Stimulated activated CD8-positive, alpha-beta memory T cell treated with anti-CD3 and anti-CD28 coated beads, Interleukin-15, amount 100 ng/mL, for 48 hours (primary cell): ENCODE measurements at places on chromosomes 2 and 18.

- DNase-seq, result no peak
Observed at GRCh38 chr2:108409768-108410167, 32.0 kb downstream of the SULT1C4 start.

DNA sequence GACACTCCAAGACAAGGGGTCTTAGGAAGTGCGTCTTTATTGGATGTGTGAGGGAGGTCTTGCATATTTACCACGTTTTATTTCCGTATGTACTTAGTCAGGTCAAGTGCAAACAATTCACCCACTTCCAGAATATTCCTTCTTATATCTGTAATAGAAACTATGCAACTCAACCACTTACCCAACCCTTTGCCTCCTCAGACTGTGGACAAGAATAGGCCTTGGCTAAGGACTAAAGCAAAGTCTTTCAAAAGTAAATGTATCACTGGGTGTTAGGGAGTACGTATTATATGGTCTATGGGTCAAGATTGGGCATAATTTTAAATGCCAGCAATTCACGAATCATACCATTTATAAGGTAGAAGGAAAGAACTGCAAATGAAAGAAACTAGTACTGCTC, 484.8 kb downstream of the MBD2 start:
- no peak for DNase-seq

DNA sequence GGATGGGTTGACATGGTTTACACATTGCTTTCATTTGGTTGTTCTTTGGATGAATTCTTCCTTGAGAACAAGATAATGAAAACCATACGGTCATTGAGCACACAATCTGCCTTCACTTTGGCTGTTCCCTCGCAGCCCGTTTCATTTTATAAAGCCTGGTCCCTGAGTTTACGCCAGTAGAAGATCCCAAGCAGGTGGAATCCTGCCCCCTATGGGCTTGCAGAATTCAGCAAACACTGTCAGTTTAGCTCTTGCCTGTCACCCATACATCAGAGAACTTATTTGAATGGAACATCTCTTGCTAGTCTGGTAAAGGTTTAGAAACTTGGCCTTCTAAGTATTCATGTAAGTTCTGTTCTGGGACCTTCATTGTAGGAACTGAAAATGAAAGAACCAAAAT, 666.4 kb upstream of the ZEB2 start:
- no peak for DNase-seq

DNA sequence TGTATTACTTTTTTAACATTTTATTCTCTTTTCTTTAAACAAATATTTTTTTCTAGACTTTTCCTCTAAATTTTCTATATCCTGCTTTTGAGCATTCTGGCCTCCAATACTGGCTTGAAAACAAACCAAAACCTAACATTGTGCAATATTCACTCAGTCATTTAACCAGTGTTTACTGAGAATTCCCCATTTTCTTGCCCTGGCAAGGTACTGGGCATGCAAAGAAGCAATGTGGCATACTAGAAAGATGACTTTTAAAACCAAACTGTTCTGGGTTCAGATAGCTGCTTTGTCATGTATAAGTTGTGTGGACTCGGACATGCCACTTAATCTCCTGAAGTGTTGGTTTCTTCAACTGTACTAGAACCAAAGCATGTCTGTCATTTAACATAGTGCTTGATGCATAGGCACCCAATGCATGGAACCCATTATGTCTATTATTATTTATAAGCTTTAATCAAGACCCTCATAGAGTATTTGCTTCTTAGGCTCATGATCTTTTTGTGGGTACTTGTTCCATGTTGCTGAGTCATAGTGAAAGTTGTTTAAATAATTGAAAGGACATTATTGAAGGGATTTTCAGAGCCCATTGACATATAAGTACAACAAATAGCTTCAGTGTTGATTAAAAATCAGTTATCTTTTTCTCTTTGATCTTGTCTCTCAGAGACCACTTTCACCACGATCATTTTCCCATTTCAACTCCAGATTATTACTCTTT, 185.4 kb upstream of the OSR1 start:
- DNase-seq, result no peak

DNA sequence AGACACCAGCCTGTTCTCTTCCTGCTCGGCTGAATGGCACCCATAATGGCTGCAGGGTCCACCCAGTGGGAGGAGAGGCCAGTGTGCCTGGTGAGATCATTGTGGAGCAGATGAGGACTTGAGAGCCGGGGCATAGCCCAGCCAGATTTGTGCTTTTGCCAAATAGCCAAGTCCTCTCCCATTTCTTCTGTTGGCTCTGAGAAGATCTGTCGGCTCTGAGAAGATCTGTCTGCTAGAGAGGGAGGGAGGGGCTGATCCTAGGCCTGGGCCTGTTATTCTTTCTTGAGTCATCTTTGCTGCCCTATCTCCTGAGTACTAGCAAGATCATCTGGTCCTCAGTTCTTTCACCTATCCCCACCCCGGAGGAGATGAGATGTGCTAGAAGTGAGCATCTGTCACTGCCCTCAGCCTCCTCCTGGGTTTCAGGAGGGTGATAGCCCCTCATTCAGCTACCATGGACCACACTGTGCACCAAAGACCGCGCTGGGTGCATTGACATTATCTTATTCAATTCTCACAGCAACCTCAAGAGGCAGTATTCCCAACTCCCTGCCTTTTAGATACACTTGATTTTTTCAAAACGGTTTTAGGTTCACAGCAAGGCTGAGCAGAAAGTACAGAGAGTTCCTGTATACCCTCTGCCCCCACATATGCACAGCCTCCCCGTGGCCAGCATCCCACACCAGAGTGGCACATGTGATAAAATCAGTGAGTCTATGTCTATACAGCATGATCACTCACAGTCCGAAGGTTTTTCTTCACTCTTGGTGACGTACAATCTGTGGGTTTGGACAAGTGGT, 98.6 kb downstream of the CAPN13 start:
- no peak for DNase-seq

DNA sequence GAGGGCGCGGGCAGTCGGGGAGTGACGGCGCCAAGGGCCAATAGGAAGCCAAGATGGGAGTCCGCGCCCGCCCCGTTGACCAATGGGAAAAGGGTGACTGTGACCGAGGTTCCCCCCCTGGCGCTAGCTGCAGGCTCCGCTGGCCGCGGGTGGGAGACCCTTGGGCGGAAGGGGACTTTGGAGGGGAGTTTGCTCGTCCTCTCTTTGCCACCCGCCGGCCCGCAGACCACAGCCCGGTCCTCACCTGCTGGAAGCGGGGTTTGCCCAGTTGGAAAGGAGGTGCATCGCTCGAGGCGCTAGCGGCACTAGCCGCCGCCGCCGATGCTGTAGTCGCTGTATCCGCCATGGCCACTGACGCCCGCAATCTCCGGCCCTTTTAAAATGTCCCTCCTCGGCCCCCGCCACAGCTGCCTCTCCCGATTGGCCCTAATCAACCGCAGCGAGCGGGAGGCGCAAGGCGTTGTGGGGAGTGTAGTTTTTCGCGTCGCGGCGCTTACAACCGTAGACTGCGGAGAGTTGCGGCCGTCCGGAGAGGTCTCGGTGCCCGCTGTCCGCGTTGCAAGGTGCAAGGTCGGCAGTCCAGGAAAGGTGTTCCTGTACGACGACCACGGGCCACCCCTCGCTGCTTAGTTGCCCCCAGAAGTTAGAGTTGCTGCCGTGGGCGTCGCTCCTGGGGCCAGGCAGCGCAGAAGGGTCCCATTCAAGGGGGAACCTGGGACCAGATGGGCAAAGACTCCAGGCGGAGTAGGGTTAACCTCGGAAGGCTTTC, at the start of gene SFXN5:
Gene SFXN5, minus strand, starts transcription at position 353 of the 769 bp plus-strand sequence. Its CDS starts 7 bp downstream, at position 346.
- DNase-seq, result peak; percentile 93

- no peak for DNase-seq
Observed at GRCh38 chr2:23420091-23420839, 35.3 kb downstream of the KLHL29 start.

DNA sequence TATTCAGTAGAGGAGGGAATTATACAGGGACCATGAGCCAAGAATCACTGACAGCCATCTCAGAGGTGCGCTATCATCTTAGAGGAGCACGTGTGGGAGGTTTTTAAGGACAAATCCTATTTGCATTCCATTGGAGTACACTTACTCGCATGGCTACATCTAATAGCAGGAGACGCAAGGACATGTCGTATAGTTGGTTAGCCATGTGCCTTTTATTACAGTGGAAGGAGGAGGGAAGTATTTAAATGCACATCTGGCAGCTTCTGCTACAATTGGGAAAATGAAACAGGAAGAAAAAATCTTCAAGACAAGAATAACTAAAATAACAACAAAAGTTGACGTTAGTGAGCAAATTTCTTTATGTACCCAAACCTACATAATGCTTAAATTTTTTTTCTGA, 86.5 kb upstream of the UGP2 start:
- DNase-seq, result no peak

DNA sequence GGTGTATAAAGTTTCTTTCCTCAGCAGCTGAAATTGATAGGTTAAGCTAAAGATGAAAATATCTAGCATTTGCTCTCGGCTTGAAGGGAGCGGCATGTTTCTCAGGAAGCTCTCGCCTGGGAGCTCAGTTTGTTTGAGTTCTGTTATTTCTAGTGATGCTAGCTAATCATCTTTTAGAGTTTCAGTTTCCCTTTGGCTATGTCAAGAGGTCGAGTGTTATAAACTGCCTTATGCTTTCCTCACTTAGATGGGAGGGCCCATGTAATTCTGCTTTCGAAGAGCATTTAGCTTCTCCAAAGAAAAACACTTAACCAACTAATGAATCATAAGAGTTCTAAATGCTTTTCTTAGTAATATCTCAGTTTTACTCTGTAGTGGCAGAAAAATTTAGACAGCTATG, 33.6 kb downstream of the PLCL1 start:
- DNase-seq, result no peak

DNA sequence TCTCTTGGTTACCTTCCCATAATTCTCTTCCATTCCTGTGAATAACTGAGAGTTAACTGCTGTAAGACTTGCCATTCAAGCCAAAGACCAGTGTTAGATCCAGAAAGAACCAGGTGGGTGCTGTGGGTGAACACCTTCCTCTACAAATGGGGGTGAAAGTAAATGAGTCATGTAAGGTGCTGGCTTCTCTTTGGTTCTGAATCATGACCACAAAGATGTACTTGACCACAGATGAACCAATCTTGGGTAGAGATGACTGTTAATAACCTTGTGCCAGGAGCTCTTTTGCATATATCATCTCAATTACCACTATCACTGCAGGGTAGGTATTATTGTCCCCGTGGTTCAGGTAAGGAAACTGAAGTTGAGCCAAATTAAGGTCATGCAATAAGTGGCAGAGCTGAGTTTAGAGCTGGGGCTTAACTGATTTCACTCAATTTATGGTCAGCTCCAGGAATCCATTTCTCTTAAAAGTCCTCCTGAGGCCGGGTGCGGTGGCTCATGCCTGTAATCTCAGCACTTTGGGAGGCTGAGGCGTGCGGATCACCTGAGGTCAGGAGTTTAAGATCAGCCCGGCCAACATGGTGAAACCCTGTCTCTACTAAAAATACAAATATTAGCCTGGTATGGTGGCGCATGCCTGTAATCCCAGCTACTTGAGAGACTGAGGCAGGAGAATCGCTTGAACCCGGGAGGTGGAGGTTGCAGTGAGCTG, 244.9 kb upstream of the CXCR4 start:
- no peak for DNase-seq

DNA sequence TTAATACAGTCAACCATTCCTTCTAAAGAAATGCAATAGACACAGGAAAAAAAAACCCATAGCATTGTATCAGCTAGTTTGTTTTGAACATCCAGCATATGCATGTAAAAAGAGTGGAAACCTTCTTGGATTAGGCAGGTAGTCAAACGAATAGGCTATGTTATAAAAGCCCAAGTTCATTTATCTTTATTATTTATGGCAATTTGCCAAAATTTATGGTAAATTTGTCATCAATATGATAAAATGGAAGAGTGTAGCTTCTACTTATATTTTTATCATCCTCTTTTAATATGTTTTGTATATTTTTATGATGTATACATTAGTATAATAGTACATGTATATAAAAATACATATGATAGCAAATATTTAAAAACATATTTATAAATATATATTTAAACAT, 23.9 kb downstream of the DSC1 start:
- no peak for DNase-seq

DNA sequence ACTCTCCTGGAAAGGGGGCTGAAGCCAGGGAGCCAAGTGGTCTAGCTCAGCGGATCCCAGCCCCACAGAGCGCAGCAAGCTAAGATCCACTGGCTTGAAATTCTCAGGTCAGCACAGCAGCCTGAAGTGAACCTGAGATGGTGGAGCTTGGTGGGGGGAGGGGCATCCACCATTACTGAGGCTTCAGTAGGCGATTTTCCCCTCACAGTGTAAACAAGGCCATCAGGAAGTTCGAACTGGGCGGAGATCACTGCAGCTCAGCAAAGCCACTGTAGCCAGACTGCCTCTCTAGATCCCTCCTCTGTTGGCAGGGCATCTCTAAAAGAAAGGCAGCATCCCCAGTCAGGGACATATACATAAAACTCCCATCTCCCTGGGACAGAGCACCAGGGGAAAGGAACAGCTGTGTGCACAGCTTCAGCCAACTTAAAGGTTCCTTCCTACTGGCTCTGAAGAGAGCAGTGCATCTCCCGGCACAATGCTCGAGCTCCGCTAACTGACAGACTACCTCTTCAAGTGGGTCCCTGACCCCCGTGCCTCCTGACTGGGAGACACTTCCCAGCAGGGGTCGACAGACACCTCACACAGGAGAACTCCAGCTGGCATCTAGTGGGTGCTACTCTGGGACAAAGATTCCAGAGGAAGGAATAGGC, 282.3 kb upstream of the EPC2 start:
- DNase-seq, result no peak

DNA sequence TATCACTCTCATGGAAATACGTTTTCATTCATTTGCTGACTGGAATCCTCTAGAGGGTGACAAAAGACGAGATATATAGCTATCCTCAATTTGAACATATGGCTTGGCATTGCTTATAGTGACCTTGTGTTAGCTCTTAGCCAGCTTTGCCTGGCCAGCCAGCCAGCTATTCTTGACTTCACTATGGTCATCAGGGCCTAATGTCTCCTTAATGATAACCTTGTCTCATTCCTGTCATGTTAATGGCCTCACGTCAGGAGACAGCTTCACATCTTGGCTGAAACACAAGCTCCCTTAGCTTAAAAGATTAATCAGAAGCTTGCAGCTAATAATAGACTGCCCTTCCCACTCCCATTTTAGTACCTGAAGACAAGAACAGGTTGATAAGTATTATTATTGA, 1517.5 kb upstream of the PIK3C3 start:
- no peak for DNase-seq

GRCh38 chr18:26097563-26097962, 7.2 kb upstream of the SS18 start:
- DNase-seq, result no peak

DNA sequence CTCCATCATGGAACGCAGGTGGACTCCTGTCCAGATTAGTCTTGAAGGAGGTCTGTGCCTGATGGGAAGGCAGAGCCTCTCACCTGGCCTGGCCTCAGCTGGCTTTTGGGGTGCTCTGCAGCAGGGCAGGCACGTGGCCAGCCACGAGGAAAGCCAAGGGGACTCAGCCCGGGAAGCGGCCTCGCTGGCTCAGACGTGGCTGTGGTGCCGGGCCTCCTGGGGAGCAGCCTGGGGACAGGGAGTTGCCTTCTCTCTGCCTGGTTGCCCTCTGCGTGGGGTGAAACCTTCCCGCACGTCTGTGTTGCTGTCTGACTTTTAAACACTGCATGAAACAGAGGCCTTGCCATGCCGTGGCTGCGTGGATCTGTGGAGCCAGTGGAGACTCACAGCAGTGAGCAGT, 45.0 kb downstream of the RTP5 start:
- DNase-seq, result no peak
